Myocyte (in vitro differentiated cells): ENCODE measurements at places on chromosomes 11 and 22. TPM values are rescaled to one million over a fixed set of nuclear protein-coding genes. Genes with fewer than 3 reads are reported as not detected.

DNA sequence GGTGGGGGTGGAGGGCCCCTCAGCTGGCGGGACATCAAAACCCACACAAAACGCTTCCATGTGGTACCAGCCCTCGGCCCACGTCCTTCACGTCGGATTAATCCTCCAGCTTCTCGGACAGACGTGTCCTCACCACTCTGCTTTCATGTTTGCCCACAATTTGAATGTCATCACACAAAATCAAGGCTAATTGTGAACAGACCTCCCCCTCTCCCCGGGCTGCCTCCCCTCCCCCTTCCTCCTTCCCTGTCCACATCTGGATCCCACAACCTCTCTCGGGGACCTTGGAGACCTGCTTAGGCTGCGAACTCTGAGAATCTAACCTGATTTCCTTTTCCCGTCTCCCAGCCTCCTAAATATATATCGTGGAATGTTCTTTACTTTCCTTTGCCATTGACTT is 262.9 kb downstream of the MN1 start:
- no peak for DNase-seq

DNA sequence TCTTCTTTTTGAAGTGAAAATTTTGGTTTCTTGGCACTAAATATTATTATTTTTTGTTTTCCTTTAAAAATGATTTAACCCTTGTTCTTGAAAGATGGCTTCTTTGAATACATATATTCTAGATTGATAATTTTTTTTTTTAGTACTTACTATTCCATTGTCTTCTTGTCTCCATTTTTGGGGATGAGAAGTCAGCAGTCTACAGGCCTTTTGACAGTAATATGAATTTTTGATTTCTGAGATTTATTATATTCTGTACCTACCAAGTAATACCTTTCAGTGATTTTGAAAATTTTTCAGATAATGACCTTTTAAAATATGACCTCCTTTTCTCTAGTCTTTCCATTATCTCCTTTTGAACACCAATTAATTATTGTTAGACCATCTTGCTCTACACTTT is 294.1 kb upstream of the LARGE1 start:
- DNase-seq: no peak

DNA sequence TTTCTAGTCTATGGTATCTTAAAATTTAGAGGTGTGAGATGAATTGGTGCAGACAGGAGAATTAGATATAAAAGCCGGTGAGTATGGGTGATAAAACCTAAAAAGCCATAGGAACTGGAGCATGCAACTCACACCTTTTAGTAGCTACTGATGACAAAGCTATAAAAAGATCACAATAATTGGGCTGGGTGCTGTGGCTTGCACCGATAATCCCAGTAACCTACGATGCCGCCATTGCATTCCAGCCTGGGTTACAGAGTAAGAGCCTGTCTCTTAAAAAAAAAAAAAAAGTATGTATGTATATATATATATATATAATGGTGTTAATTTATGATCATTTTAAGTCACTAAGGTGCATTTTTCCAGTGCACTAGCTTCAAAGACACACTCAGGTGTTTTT is 17.2 kb downstream of the WEE1 start:
- no peak for DNase-seq

- DNase-seq: no peak
These were observed 729.8 kb downstream of the FAM181B start for GRCh38 chr11:82003671-82004515.

GRCh38 chr11:44733877-44734276 is 7.1 kb downstream of the TSPAN18 start:
- DNase-seq: no peak

- DNase-seq: no peak
These were observed 293.8 kb downstream of the BUD13 start for GRCh38 chr11:116478669-116479668.

GRCh38 chr11:131681920-131682319 is 311.5 kb downstream of the NTM start:
- DNase-seq: no peak

- DNase-seq: no peak
These were observed 52.8 kb downstream of the CYTH4 start for GRCh38 chr22:37334859-37335805.

- DNase-seq: no peak
These were observed 55.7 kb downstream of the FAM168A start for GRCh38 chr11:73542175-73542574.

GRCh38 chr11:130894322-130895025 is 21.8 kb downstream of the SNX19 start:
- DNase-seq: peak; percentile 80

- no peak for DNase-seq
These were observed 19.1 kb downstream of the MGAT3 start for GRCh38 chr22:39475902-39476301.

DNA sequence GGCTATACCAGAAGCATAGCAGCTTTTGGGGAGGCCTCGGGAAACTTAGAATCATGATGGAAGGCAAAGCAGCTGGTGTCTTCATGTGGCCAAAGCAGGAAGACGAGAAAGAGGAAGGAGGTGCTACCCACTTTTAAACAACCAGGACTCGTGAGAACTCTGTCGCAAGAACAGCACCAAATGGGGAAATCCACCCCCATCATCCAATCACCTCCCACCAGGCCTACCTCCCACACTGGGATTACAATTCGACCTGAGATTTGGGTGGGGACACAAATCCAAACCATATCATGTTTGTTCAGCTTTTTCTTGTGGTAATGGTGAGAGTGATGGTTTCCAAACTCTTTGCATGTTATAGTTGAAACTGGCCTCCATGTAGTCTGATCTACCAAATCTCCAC is 32.5 kb upstream of the OR10D3 start:
- no peak for DNase-seq

DNA sequence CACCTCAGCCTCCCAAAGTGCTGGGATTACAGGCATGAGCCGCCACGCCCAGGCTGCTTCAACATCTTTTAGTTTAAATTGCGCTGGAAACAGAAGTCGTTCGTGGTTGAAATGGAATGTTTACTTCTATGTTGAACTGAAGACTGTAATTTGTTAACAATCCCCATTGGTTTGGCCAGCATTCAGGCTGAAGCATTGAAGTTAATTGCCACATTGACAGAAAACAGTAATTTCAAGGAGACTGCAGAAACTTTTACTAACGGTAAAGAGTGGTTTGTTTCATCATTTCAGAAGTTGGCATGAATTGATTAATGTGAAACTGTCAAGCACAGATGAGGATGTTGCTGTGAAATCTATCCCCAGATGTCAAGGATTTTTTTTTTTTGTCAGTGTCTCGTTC is 14.2 kb downstream of the AP5B1 start:
- DNase-seq: peak; percentile 12

- DNase-seq: no peak
These were observed 29.0 kb downstream of the CTSC start for GRCh38 chr11:88308576-88308975.

DNA sequence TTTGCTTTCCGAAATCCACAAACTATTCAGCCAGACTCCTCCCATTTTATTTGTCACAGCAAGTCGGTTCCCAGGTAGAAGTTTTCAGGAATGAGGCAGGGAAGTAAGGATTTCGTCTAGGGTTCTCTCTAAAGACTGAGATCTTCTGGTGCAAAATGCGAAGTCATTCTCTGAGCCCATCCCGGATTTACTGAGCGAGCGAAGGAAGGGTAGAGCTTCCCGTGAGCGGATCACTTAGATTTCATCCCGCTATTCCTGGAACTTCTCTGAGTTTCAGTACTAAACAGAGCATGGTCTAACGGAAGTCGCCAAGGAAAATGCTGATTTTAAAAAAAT is 3.1 kb upstream of the CALCA start:
- DNase-seq: no peak

- DNase-seq: peak; percentile 98
These were observed 49.6 kb upstream of the ALKBH3 start for GRCh38 chr11:43830928-43831440.

DNA sequence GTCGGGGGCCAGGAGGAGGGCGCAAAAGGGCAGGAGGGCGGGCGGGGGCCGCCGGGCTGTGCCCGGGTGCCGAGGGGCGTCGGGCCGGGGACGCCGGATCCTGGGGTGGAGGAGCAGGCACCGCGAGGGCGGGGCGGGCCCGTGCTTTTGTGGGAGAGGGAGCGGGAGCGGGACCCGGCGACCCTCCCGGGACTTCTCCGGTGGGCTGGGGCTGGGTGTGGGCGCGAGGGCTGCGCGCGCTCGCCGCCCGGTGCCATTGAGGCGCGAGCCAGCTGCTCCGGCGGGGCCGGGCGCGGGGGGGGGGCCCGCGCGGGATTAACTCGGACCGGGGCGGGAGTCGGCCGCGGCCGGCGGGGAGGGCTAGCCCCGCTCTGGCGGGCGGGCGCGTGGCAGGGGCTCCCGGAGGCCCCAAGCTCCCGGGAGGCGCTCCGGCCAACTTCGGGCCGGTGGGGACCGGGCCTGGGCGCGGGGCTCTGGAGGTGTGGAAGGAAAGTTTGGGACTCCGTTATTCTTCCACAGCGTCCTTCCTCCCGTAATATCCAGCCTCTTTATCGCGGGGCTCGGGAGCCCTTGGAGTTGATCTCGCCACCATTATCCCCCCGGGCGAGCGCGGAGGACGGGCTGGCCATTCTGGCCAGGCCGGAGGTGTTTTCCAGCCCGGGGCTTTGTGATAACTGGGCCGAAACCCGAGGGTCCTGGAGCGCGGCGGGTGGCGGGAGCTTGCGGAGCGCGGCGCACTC is 936 bp downstream of the CECR2 start:
- DNase-seq: peak; percentile 26

GRCh38 chr11:126857860-126858808 is 142.4 kb downstream of the KIRREL3 start:
- DNase-seq: no peak

- no peak for DNase-seq
These were observed 48.9 kb downstream of the APOL1 start for GRCh38 chr22:36301851-36302250.

- DNase-seq: no peak
These were observed 48.0 kb upstream of the PARVG start for GRCh38 chr22:44132724-44133123.

DNA sequence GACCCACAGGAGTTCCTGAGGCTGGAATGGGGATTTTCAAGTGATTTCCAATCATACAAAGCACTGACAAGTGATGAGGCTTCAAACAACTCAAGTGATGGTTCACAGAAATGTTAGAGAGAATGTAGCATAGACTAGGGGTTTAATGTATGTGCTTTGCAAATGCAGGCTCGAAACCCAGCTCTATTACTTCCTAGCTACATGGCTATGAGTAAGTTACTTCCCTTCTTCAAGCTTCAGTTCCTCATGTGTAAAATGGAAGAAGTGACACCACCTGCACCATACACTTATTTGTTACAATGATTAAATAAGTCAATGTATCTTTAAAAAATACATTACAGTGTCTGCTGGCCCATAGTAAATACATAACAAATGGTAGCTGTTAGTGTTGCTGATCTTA is 139.8 kb downstream of the CCDC81 start:
- no peak for DNase-seq

- peak; percentile 55 for DNase-seq
These were observed 31.8 kb downstream of the DLG2 start for GRCh38 chr11:85595285-85595884.

- DNase-seq: peak; percentile 52
These were observed 115.7 kb upstream of the NNMT start for GRCh38 chr11:114180301-114181055.

- no peak for DNase-seq
These were observed 18.4 kb upstream of the CABP7 start for GRCh38 chr22:29701155-29701999.

GRCh38 chr11:121590772-121591404 is 138.1 kb upstream of the SORL1-AS1 start:
- DNase-seq: no peak

- no peak for DNase-seq
These were observed 41.8 kb downstream of the PDGFD start for GRCh38 chr11:104122011-104122635.

GRCh38 chr11:112778091-112778876 is 182.9 kb upstream of the NCAM1 start:
- DNase-seq: no peak

DNA sequence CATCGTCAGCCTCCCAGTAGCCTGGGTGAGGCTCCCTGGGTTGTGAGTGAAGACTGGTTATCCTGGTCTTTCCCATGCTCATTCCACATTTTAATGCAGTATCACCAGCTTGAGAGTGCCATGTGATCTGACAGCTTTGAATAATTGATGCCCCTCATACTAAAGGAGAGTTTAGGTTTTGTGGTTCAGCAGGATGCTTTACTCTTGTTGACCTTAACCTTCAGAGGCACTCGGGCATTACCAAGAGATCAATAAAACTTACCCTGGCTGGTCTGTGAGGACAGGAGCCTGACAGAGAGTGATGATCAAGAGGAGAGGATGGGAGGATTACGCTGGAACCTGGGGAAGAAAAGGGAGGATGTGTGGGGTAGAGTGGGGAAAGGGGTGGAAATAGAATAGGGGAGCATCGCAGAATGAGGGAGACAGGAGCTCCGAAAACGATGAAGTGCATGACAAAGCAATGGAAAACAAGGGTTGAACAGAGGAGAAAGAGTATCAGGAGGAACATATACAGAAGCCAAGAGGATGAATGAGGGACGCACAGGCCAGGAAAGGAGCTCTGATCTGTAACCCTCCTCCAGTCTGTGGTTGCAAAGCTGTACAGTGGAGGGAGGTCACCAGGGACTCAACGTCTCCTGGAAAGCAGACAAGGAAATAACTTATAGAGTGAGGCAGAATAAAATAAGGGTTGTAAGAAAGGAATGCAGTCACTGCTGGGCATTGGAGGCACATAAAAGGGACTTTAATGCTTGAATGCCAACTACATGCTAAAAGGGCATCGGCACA is 594.5 kb downstream of the NTM start:
- no peak for DNase-seq

GRCh38 chr11:116864531-116864930 is 27.1 kb upstream of the APOA1 start:
- no peak for DNase-seq

PRG2 gene
- not detected in 2 replicates for total RNA-seq

MAJIN gene
- not detected in 2 replicates for total RNA-seq

C11orf87 gene
- 0.05 TPM in 1 of 2 replicates, not detected in the other for total RNA-seq

GP1BB gene
- 51.2 and 67.7 TPM in 2 replicates for total RNA-seq

CCDC188 gene
- 0.40 and 2.2 TPM in 2 replicates for total RNA-seq

SAA2 gene
- total RNA-seq: not detected in 2 replicates

BTG4 gene
- total RNA-seq: not detected in 2 replicates

CARNS1 gene
- 49.7 and 83.0 TPM in 2 replicates for total RNA-seq

CECR2 gene
- 5.3 and 11.3 TPM in 2 replicates for total RNA-seq
